ENCODE measurements at places on chromosomes 11 and 22.

GRCh38 chr11:12806113-12806512, 131.9 kb downstream of the TEAD1 start:
- DNase-seq, result no peak

DNA sequence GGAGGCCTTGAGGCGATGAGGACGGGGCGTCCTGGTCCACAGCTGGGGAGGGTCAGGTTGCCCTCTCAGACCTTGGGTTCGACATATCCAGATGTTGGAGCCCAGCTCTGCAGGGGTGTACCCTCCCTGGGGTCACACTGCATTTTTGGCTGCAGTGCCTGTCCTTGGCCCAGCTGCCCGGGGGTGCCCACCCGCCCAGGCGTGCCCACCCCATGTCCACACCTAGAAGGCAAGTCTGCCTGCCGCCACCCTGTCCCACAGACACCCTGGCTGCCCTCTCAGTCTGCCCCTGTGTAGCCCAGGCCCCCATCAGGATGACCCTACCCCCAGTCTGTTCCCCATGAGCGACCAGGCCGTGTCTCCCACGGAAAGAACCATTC, 3.0 kb downstream of the LSP1 start:
- no peak for DNase-seq

- DNase-seq, result no peak
These were observed 37.6 kb upstream of the MTNR1B start for GRCh38 chr11:92931746-92932422.

- DNase-seq, result no peak
These were observed 49.7 kb downstream of the RTL6 start for GRCh38 chr22:44448271-44448830.

- no peak for DNase-seq
These were observed 29.5 kb downstream of the C2CD3 start for GRCh38 chr11:74141241-74141695.

DNA sequence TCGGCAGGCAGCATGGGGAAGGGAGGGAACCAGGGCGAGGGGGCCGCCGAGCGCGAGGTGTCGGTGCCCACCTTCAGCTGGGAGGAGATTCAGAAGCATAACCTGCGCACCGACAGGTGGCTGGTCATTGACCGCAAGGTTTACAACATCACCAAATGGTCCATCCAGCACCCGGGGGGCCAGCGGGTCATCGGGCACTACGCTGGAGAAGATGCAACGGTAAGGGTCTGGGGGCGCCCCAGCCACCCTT, 204 bp downstream of the FADS2 start:
- DNase-seq, result no peak

GRCh38 chr11:36238036-36238631, 51.1 kb downstream of the COMMD9 start:
- no peak for DNase-seq

- DNase-seq, result no peak
These were observed 133.3 kb downstream of the ATXN10 start for GRCh38 chr22:45804986-45805325.

DNA sequence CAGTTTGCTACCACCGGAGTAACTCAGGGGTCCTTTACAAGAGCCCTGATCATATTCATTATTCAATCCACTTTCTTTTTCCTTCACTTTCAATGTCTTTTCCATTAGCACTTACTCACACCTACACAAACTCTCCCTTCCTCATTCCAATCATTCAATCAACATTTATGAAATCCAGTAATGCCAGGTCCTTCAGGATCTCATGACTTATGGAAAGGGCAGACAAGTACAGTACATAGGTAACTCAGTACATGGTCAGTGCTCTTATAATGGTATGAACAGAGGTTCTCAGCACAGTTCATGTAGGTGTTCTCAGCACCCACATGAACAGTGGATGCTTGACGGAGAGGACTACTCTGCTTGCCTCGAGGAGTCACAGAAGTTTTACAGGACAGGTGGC, 106.6 kb downstream of the USP35 start:
- no peak for DNase-seq

GRCh38 chr11:56841210-56841810, 92.8 kb upstream of the OR9G4 start:
- no peak for DNase-seq

DNA sequence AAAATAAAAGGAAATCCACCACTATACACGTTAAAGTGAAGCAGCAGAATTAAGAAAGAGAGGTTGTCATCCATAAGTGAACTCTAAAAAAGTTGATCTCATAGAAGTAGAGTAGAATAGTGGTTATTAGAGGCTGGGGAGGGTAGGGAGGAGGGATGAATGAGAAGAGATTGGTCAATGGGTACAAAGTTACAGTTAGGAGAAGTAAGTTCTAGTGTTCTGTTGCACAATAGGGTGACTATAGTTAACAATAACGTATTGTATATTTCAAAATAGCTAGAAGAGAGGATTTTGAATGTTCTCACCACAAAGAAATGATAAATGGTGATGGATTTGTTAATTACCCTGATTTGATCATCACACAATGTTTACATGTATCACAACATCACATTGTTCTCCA, 72.0 kb downstream of the CD82 start:
- no peak for DNase-seq

DNA sequence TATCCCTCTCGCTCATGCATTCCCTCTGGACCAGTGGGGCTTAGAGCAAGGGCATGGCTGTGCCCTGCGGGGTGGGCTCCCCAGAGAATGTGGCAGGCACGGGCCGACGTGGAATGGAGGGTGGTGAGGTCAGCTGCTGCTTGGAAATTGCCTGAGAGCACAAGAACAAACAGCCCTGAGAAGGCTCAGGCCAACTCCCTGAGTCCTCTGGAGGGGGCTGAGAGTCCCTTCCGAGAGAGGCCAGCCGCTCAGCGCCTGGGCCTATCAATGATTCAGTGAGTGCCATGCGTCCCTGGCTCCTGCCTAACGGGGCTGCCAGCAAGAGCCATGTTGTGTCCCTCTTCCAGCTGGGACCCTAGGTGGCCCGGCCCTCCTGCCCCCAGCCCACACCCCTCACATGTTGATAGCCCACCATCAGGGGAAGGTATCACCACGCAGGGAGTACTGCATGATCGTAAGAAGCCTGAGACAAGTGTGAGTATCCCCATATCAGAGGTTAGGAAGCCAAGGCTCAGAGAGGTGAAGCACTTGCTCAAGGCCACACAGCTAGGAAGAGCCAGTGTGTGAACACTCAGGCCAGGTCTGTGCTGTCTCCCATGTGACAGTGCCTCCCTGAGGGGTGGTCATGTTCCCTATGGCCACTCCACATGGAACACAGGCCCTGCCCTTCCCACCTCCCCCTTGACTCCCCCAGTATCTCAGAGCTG, 55.8 kb downstream of the NECTIN1 start:
- DNase-seq, result no peak

DNA sequence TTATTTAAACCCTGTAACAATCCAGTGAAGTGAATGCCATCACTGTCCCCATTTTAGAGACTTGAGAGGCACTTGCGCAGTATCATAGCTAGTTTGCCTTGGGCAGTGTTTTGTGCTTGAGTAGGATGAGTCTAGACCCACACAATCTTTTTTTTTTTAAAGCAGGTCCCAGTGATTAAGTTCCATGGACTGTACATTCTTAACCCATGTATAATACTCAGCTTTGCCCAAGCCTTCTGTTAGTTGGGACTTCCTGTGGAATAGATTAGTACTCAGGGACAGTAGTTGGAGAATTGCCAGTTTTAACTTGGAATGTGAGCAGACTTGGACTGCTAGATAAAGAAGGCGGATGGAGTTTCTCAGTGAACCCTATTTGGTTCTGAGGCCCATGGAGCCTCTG, 108.6 kb upstream of the RASSF10 start:
- DNase-seq, result no peak

DNA sequence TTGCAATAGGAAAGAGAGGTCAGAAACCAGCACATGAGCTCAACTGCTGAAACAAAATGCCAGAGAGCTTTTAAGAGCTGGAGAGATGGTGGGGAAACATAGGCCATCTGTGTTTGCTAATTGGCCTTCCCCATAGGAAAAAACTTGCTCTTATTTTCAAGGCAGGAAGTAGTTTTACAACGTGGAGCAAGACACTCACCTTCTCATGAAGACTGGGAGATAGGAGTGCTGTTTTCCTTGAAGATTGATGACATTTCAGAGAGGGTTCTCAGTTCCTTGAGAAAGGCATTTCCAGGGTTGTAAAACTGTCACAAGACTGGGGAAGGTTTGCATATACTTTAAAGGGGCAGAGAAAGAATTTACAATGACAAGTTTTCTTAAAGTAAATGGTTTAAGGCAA, 586.3 kb upstream of the RAG2 start:
- no peak for DNase-seq

GRCh38 chr11:128726458-128727139, 32.7 kb downstream of the FLI1 start:
- DNase-seq, result no peak

GRCh38 chr11:17036666-17037658, 22.7 kb upstream of the PLEKHA7 start:
- no peak for DNase-seq

GRCh38 chr11:26227301-26227746, 104.6 kb upstream of the ANO3 start:
- no peak for DNase-seq

- DNase-seq, result no peak
These were observed 12.5 kb downstream of the LMO2 start for GRCh38 chr11:33879375-33879774.

- DNase-seq, result no peak
These were observed 13.0 kb downstream of the INTS4 start for GRCh38 chr11:77981346-77981947.

DNA sequence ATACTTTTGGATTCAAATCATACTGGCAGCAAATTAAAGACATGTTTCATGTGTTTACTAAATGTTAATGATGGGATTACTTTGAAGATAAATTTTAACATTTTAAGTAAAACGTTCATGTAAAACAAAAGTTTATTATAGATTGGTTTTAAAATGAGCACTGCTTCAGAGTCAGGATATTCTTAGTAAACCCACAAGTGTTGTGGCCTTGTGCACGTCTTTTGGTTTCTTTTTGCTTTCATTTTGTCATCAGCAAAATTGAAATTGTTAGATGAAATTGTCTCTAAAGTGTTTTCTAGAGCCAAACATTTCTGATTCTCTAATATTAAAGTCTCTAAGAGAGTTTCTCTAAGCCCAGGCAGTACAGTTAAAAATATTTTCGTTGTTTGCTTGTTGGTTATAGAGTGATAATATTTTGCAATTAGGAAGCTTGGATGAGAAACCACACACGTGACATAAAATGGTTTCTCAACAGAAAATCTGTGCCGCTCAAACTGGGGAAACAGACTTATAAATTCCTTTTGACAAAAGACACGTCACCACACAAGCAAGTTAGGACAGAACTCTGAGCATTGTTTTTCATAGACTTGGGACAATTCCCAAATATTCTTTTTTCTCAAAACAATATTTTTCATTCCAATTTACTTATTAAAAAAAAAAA, 164.4 kb downstream of the TEAD1 start:
- no peak for DNase-seq

DNA sequence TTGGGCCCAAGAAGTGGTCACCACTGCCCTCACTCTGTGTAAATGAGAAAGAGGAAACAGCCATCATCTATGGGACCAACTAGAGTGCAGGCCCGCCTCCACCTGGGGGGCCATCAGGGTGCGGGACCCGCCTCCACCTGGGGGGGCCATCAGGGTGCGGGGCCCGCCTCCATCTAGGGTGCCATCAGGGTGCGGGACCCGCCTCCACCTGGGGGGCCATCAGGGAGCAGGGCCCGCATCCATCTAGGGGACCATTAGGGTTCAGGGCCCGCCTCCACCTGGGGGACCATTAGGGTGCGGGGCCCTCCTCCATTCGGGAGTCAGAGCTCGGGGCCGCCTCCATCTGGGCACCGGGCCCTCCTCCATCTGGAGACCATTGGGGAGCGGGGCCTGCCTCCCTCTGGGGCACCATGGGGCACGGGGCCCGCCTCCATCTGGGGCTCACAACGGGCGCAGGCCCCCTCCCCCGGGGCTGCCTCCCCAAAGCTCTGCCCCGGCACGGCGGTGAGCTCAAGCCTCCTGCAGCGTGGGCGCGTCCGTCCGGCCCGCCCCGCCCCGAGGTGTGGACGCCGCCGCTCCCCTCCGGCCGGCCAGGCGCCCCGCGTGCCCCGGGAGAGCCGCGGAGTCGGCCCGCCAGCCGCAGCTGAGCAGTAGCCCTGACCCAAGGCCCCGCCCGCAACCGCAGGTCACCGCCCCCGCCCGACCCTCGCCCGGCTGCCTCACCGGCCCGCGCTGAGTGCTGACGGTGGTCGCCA, 512 bp downstream of the TOLLIP start:
- no peak for DNase-seq

DNA sequence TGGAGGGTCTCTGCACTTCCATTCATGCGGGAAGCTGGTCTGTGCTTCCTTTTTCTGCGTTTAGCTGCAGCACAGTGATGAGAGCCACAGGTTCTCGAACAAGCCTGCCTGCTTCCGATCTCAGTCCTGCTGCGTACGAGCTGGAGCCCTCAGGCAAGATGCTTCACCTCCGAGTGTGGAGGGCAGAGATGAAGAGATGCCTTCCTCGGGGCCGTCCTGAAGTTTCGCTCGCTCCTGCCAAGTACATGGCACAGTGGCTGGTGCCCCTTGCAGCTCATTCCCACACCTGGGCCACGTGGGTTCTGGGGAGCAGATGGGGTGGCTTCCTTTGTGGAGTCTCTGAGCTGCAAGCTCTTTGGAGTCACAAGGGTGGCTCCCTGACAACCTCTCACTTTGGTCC, 19.5 kb upstream of the TESMIN start:
- no peak for DNase-seq

GRCh38 chr11:69696749-69697468, 6.9 kb downstream of the FGF19 start:
- no peak for DNase-seq

DNA sequence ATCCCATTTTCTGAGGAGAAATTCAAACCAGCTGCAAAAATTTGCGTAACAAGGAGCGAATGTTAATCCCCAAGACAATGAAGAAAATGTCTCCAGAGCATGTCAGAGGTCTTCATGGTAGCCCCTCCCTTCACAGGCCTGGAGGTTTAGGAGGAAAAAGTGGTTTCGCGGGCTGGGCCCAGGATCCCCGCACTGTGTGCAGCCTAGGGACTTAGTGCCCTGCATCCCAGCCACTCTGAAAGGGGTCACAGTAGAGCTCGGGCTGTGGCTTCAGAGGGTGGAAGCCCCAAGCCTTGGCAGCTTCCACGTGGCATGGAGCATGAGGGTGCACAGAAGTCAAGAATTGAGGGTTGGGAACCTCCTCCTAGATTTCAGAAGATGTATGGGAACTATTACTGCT, 87.4 kb downstream of the BRD1 start:
- DNase-seq, result no peak

- no peak for DNase-seq
These were observed 125.1 kb downstream of the SERGEF start for GRCh38 chr11:17887779-17888178.
